ENCODE measurements at places on chromosomes 1 and 21.

DNA sequence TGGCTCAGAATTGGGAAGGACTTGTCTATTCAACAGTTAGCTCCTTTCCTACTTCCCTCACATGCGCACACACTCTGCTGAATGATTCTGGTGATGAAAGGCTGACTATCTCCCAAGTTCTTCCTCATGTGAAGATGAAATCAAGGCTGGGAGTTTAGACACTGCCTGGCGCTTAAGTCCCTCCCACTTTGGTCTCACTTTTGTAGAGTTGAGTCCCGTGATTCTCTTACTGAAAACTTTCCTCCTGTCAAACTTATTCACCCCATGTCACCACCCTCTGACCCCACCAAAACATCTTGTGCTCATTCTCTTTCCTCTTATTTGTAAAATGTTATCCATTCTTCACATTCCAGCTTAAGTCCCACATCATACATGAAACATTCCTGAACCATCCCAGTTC, 8.4 kb upstream of the MRPS6 start:
- DNase-seq = no peak

DNA sequence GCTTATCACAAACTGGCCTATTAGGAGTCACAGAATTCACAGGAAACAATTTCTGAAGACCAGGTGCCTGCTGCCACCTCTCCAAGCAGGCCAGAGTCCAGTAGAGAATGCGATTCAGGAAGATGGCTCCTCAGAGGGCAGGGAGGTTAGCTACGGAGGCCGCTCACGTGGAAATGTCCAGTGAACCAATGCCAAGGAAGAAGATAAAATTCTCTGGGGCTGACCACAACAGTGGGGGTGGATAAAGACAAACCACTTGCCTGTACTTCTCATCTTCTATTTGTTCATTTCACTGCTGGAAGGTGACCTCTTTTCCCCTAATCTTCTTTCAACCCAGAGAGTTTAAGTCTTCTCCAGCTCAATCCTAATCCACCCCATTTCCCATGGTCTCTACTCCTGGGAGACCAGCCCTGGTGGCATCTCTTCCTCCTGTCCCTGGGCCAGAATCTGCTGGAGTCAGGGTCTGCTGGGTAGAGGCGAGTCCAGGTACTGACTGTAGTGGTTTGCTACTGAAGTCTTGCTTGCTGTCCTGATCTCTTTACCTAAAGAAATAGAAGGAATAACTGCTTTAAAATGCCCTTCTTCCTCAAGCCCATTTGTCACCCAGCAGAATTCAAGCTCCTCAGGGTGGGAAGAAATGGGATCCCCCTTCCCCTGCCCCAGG, 3.2 kb downstream of the PSRC1 start:
- DNase-seq = no peak

DNA sequence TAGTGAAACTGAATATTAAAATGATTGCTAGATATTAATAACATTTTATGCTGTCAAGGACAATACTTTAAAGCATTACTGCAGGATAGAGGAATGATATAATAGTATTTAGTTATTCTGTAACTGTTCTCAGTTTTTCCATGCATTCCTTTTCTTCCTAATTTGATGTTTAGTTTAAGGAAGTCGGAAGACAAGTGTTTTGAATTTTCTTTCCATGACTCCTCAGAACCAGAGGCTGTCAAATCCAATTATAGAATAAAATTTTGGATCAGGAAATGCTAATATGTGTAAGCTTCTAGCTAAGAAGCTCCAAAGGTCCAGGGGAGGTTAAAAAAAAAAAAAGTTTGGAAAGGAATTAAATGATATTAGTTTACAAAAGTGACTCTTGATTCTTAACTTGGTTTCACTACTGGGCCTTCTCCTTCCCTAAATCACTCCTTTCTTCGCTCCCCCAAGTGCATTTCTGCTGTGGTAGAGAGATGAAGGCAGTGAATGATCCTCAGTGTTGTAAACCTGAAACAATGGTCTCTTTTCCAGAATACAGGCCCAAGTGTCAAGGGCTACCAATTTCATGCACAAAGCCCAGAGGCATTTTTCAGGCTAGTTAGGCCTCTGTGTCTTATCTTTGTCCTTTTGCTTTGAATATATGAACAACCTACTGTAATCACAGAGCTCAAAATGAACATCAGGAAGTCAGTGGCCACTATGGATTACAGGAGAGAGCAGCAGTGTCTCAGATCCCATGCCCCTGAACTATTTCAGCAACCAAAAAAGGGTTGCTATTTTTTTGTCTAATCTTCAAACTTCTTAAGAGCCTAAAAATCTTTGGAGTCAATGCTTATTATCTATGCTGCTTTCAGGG, 6.2 kb downstream of the ADSS2 start:
- DNase-seq = no peak

- no peak for DNase-seq
Measured at GRCh38 chr1:67053535-67053784, 488 bp downstream of the SLC35D1 start.

GRCh38 chr1:7366286-7366954, 404.7 kb upstream of the VAMP3 start:
- DNase-seq = no peak

GRCh38 chr21:32463889-32464300, 51.4 kb downstream of the EVA1C start:
- no peak for DNase-seq

- DNase-seq = peak; percentile 50
Measured at GRCh38 chr1:227728059-227728891, 6.8 kb downstream of the JMJD4 start.

- no peak for DNase-seq
Measured at GRCh38 chr1:68346188-68346808, 103.5 kb downstream of the RPE65 start.

DNA sequence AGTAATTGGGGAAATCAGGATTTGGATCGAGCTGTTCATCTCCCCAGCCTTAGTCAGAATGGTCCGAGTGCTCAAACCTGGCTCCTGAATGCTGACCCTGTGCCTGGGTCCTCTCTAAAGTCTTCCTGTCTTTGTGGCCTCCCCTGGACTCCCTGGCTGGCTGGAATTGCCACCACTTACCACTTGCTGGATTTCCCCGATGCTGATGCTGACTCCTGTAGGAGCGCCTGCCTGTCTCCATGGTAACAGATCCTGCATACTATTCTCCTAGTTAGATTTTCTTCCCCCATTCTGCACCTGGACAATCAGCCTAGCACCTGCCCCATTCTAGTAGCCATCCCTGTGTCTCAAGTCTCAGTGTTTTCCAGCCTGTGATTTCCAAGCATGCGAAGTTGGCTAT, 382.2 kb upstream of the ESRRG start:
- DNase-seq = no peak

DNA sequence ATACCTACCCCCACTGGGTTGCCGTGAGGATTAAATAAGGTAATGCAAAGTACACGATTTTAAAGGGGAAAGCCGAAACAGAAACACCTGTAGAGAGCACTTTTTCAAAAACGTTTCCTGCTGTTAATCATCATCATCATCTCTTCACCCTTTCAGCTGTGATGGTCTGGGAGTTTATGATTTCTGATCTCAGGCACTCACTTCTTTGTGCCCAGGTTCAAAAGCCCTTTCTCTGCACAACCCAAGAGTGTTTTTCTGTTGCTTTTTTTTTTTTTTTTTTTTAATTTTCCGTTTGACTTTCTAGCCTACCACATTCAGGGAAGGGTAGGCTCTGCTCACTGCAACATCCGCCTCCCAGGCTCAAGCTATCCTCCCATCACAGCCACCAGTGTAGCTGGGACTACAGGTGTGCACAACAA, 936 bp upstream of the UBXN11 start:
- no peak for DNase-seq

DNA sequence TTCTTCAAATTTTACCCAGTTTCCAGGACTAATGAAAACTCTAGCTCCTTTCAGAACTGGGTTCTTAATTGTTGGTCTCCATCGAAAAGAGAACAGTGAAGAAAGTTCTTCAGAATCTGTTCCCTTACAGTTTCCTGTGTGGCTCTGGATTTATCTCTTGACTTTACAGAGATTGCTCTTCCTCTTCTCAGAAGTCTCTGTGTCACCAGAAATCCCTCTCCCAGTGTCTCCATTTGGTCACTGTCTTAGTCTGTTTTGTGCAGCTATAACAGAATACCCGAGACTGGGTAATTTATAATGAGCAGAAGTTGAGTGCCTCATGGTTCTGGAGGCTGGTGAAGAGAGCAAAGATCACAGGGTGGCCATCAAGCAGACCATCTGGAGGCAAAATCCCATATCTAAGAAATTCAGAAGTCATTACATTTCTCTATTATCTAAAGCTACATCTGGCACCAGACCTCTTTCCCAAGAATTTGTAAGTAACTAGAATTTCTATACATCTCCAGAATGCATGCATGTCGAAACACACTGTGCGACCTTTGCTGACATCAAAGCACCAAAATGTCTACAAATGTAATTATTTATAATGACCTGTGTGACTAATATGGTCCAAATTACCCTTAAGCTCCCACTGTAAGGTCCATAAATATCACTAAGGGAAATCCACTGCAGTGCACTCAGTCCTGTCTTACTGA, 65.4 kb upstream of the KRTAP19-8 start:
- no peak for DNase-seq

GRCh38 chr1:51565009-51565408, 45.9 kb upstream of the EPS15 start:
- no peak for DNase-seq

- DNase-seq = no peak
Measured at GRCh38 chr1:199176713-199177112, 537.9 kb downstream of the PTPRC start.

DNA sequence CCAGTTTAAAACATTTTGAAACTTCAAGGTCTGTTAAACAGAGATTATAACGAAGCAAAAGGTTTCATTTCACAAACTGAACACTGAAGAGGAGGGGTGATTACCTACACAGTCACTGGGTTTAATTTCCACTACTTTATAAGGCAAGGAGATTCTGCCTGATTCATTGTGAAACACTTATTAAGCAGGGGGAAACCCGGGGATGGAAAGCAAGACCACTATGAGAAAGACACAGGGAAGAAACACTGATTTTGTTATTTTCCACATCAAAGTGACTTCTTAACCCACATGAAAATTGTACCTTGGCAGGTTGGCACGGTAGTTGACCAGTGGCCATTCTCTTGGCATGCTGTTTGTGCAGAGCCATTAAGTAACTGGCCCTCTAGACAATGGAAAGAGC, 8.1 kb upstream of the F5 start:
- no peak for DNase-seq

GRCh38 chr1:83682132-83682531, 316.8 kb downstream of the TTLL7 start:
- DNase-seq = no peak

DNA sequence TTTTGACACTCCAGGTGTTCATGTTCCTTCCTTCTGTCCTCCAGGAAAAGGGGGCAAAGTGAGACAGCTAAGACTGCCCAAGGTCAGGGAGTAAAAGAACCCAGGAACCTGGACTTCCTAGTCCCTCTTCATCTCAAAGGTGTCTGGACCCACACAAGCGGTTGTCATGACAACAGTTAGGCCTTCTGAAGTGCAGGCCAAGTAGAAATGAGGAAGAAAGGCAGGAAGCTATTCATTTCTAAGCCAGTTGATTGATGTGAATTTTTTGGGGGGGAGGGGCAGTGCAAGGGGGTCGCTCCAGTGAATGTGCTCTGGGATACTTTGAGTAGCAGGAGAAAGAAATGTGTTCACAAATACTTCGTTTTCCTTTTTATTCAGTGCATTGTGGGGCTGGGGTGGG, 114.3 kb downstream of the NAV1 start:
- DNase-seq = no peak

- no peak for DNase-seq
Measured at GRCh38 chr1:167003711-167004110, 14.6 kb downstream of the MAEL start.

DNA sequence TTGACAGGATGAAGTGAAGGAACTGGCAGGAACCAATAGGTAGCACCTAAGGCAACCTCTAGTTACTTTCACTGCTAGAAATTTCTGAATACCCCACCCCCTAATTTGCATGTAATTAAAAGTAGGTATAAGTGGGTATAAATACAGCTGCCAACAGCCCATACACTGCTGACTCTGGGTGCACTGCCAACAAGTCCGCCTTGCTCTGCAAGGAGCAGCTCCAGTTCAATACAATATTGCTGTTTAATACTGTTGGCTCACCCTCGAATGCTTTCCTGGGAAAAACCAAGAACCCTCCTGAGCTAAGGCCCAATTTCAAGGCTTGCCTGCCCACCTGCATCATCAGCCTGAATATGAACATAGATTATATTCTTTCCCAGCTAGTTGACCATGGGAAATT, 981.9 kb downstream of the ADGRL2 start:
- DNase-seq = no peak

GRCh38 chr1:125080077-125080476, 3895.3 kb downstream of the SRGAP2C start:
- no peak for DNase-seq

- DNase-seq = no peak
Measured at GRCh38 chr21:29233256-29233546, 65.5 kb upstream of the BACH1 start.

GRCh38 chr1:100358210-100358609, 5.9 kb downstream of the CDC14A start:
- no peak for DNase-seq

DNA sequence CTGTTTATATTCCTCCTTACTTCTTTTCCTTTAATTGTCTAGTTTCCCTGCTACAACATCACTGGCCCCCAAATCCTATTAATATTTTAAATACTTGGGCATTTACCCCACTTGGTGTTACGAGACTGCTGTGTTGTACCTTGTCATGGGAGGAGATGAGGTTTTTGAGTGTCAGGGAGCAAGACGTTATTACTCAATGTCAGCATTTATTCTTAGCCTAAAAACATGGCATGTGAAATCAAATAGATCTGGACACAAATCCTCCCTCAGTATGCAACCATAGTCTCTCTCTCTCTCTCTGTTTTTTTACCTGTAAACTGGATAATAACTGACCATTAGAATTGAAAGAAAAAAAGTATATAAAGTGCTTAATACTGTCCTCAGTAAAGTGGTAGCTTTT, 4.6 kb downstream of the LRRC8B start:
- no peak for DNase-seq

GRCh38 chr21:18887922-18888602, 484.5 kb upstream of the TMPRSS15 start:
- DNase-seq = no peak

- no peak for DNase-seq
Measured at GRCh38 chr1:20883766-20884165, 96.7 kb upstream of the HP1BP3 start.

DNA sequence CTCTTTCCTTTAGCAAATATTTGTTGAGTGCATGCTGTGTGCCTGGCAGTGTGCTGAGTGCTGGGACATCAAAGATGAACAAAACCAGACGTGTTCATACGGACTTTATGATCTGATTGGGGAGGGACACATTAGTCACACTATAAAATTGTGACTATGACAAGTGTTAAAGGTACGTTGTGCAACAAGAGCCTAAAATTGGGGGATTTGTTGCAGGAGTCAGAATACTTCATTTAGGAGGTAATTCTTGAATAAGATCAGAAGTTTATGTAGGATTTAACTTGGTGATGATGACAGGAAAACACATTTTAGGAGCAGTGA, 29.6 kb downstream of the B3GALT2 start:
- DNase-seq = no peak

Data from stimulated activated CD4-positive, alpha-beta T cell treated with anti-CD3 and anti-CD28 coated beads, TNF-alpha, amount 100 ng/mL, for 48 hours (primary cell).